ENCODE measurements at places on chromosomes 7 and 10.

DNA sequence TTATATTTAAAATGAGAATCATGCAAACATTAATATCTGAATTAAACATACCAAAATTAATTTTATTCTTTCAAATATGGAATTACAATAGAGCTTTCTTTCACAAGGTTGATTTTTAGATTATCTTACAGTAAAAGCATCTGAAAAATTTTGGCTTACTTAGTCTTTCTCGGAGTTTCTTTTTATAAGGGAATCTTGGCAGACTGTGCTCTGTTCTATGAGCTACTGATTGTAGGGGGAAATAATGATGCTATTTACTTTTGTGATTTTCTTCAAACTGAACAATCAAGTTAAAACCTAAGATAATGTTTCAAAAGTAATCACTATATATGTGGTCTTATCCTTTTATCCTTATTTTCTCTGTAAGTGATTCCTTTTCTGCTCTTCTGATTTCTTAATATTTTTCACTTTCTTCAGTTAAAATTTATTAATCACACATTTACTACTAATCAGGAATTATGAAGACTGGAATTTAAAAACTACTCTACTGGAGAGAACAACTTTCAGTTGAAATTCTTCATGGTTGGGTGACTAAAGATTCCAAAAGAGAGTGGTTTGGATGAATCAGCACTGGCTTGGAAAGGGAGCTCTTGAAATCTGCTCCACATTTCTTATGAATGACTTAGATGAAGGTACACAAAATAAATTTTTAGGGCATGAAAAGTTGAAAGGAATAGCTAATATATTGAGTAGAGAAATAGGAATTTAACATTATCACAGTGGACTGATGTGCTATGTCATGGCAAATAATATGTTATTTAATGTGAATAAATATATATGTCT, 103.9 kb downstream of the PPP1R9A start:
- DNase-seq, result peak; percentile 44

GRCh38 chr7:28703037-28703765, 254.9 kb downstream of the TRIL start:
- no peak for DNase-seq

- peak; percentile 14 for DNase-seq
Measured at GRCh38 chr10:99172128-99172738, 63.4 kb downstream of the HPSE2 start.

GRCh38 chr7:112010109-112010508, 196.1 kb downstream of the DOCK4 start:
- DNase-seq, result no peak

GRCh38 chr7:130387628-130388403, 7.5 kb downstream of the CPA1 start:
- DNase-seq, result peak; percentile 99

- peak; percentile 18 for DNase-seq
Measured at GRCh38 chr10:36336315-36336714, 694.2 kb upstream of the FZD8 start.

DNA sequence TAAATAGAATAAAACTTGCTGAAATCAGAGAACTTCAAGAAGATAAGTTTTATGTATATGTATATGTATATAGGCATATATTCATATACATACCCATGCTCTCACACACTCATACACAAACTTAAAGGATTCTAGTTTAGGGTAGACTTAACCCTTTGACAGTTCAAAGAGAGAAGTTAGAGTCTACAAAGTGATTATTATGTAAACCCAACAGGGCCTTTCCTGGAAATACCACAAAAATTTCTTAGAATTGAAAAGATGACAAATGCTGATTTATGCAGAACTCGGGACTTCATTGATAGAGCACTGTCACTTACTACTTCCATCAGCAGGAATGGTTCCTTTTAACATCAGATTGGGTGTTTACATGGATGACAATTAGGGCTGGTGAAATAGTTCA, 763.5 kb downstream of the AUTS2 start:
- DNase-seq, result no peak

DNA sequence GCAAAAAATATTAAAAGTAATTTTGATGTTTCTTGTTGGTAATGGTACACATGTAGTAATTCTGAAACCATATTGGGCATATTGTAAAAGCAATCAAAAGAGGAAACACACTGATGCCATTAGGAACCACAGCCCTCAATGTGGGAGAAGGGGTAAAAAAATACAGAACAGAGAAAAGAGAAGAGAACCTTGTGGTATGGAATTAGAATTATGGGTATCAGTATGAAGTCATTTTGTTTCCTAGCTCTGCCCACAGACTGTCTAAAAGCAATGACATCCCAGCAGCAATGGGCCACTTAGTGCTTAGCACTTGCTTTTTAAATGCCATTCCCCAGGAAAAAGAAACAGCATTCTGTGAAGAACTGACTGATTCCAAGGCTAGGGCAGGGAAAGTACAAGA, 61.5 kb downstream of the CPVL start:
- no peak for DNase-seq

DNA sequence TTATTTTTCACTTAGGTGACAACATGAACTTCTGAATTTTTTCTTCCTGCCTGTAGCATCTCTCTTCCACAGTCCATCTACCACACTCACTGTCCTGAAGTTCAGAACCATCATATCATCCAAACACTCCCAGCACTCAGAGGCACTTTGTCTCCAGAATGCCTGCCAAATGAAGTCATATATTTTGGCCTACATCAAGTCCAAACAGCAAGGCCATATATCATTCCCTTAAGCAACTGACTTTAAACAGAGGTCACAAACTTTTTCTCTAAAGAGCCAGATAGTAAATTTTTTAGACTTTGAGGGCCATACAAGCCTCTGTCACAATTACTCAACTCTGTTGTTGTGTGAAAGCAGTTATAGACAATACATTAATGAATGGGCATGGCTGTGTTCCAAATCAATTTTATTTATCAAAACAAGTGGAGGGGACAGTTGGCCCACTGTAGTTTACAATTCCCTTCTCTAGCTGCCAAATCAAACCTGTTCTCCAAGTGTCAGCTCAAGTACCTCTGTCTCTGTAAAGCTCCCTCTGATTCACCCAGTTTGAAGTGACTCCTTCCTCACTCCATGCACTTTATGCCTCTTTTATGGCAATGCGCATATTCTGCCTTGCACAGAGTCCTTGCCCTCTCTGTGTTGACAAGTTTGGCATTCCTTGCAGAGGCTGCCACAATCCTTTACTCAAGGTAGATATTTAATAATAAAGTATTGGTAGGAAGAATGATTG, 305.7 kb downstream of the FZD1 start:
- no peak for DNase-seq

- DNase-seq, result no peak
Measured at GRCh38 chr7:154426778-154427177, 374.6 kb downstream of the DPP6 start.

GRCh38 chr10:44881649-44882048, 29.5 kb upstream of the TMEM72 start:
- no peak for DNase-seq

- peak; percentile 53 for DNase-seq
Measured at GRCh38 chr10:46229144-46229563, 57.6 kb upstream of the ANTXRL start.

- DNase-seq, result no peak
Measured at GRCh38 chr7:87456247-87456646, 19.2 kb downstream of the ABCB4 start.

- DNase-seq, result no peak
Measured at GRCh38 chr10:119520283-119520682, 22.2 kb downstream of the RGS10 start.

DNA sequence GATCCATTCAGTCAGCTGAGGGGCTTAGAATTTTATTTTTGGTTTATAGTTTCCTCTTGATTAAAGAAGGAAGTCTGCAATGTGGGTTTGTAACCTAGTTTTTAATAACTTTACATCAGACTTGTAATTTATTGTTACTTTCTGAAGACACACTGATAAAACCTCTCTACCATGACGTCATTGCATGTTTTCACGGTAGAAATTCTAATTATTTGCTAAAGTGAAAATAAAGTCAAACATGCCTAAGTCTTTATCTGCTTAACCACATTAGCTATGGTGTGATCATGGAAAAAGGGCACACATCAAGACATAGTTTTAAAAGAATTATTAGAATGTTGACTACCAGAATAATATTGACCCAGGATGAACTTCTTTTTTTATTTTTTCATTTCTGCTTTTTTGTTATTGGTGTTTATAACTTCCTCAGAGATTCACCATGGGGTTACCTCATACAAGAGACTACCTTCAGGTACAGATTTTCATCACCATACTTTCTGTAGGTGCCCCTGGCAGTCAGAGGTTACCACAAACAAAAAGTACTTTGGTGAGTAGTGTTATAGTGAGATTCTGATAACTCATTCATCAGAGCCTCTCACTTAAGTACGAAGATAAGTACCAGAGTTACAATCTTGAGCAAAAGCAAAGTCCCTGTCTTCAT, 7.0 kb upstream of the PANK1 start:
- no peak for DNase-seq

DNA sequence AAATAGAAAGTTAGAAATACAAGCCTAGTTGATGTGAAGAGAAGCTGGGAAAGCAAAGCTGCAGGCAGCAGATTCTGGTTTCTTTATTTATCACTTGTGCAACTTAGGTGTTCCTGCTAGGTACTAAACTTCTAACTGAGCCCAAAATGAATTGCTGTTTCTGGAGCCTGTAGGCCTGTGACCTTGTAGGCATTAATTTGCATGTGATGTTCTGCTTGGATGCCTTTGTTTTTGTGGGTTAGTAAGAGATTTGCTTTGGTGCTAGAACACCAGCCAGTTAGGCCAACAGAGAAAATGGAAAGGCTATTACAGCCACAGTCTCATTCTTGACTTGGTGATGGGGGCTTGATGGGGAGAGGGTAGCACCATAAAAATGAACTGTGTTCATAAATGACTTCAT, 370.7 kb downstream of the PPP1R3A start:
- DNase-seq, result no peak

- no peak for DNase-seq
Measured at GRCh38 chr10:74044419-74044818, 46.5 kb downstream of the VCL start.

- DNase-seq, result no peak
Measured at GRCh38 chr10:15168291-15168785, at the start of gene NMT2. NMT2 (minus strand) TSS chr10:15168693; CDS start chr10:15168612, 81 bp downstream.

- DNase-seq, result peak; percentile 7
Measured at GRCh38 chr7:29607889-29608288, 44.3 kb downstream of the PRR15 start.

GRCh38 chr7:115474137-115474536, 552.2 kb downstream of the MDFIC start:
- DNase-seq, result no peak

DNA sequence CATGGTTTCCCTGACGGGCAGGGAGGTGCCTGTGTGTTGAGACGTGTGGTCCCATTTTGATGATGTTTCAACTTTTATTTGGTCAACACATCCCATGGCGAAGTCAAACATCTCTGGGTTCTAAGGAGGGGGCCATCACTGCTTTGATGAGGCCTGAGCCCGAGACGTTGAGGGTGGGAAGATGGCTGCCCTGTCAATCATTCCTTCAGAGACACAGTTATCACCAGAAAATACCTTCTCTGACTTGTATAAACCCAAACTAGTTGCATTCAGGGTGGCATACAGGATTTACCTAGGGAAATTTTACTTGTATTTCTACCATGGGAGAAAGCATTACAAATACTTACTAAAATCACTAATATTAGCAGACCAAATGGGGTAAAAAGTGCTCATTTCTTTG, 64.6 kb downstream of the VOPP1 start:
- no peak for DNase-seq

- DNase-seq, result peak; percentile 62
Measured at GRCh38 chr10:102627736-102628293, 16.5 kb upstream of the TRIM8 start.

GRCh38 chr7:84176716-84177115, 17.9 kb downstream of the SEMA3A start:
- no peak for DNase-seq

DNA sequence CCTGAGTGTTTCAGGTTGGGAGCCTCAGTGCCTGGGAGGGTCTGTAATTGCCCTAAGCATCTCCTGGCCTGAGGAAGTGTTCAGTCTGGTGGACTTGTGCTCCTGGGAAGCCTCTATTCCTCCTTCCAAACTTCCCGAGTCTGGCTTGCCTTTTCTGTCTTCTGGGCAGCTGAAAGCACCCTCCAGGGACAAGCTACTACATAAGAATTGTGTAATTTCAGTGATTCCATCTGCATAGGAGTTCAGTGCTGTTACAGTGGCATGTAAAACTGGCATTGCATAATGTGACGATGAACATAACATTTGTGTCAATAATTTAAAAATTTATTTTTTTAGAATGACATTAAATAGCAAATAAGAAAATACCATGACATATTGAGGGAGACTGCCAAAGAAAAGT, 109.3 kb downstream of the AOAH start:
- DNase-seq, result no peak

DNA sequence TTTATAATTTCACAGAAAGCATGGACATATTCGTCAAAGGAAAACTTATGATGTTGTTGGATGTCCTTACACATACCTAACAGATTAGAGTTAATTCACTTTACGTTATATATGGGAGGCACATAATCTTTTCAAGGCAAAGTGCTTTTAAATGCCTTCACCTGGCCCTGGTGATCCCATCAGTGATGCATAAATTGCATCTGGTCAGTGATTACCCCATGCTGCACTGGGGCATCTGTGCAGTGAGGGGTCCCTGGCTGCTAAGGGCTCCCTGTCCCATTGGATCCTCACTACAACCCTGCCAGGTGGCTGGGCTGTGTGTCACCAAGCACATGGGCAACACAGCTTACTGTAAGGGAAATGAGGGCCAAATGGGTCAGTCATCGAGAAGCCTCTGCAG, 441.1 kb downstream of the RPS24 start:
- DNase-seq, result no peak

- no peak for DNase-seq
Measured at GRCh38 chr10:3251172-3251571, 78.6 kb upstream of the PITRM1 start.

DNA sequence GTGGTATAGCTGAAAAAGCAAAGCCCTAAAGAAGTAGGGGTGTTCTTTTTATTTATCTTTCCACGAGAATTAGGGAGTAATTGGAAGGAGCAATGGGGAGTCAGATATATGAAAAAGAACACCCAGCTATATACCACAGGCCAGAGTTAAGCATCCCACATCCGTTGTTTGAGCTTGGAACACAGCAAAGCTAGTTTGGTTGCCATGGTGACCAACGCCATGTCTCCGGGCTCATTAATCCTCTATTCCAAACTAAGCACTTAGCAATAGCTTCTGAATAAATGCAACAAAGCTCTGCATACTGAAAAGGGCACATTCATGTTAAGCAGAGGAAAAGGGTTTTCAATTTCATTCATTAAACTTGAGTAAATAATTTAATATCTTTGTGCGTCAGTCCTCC, 23.5 kb downstream of the ASB4 start:
- peak; percentile 81 for DNase-seq

GRCh38 chr7:74002474-74003017, 25.4 kb upstream of the ELN start:
- DNase-seq, result peak; percentile 59

Data from choroid plexus epithelial cell (primary cell).